Activated naive CD4-positive, alpha-beta T cell treated with Interleukin-2 at 50 U/mL for 16 hours (primary cell): ENCODE measurements at places on chromosomes 6 and 20.

DNA sequence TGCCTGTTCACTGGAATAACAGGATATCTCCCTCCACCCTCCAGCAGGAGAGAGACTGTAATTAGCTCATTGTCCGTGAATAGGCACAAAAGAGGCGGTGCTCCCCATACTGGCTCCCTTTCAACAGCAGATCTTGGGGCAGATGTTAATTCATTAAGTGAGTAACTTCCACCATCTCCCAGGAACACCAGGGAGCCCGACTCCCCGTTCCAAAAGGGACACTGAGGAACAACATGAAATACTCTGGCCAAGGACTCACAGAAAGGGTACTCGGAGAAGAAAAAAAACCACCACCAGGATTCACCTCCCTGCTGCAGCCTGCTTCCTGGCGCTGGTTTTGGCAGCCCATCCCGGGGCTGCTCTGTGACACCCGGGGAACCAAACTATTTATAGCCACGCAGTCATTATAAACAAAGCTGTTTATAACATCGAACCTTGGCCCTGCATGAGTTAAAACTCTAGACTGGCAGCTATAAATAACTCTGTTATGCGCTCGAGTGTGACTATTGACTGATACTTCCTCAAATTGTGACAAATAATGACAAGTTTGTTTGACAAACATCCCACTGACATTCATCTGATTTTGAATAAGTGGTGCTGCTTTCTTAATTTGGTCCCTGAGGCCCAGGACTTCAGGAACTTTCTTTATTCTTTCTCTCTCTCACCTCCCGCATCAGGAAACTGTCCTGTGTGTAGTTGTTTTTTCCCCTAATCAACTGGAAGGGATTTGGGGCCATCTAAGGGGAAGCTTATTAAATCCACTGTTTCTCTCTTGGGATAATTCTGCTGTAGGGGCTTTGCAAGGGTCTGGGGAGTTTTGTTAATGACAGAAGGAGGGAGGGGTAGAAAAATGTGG, 521.6 kb downstream of the CD83 start:
- no peak for DNase-seq

GRCh38 chr6:39669973-39670342, 55.2 kb downstream of the KIF6 start:
- DNase-seq = no peak

- DNase-seq = no peak
Observed at GRCh38 chr6:132490024-132490423, 22.9 kb downstream of the STX7 start.

DNA sequence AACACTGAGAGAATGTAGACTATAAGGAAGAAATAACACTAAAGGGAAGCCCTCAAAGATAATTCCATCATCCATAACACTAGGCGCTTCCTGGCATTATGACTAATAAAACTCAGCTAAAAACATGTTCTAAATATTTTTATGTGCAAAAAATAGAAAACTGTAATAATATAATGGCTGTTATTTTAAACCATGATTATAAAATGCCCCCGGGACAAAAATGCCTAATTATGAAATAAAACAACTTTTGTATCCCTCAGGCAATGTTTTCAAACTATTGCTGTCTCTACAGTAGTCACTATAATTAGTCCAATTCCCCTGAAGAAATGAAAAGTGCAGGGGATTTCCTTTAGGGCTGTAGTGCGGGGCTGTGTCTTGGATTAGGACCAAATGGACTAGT, 242.4 kb downstream of the RNF144B start:
- no peak for DNase-seq

- peak; percentile 67 for DNase-seq
Observed at GRCh38 chr6:37173493-37174195, 3.7 kb downstream of the PIM1 start.

GRCh38 chr6:163319609-163320366, 94.7 kb upstream of the QKI start:
- no peak for DNase-seq

- no peak for DNase-seq
Observed at GRCh38 chr6:139603581-139603980, 229.1 kb upstream of the CITED2 start.

DNA sequence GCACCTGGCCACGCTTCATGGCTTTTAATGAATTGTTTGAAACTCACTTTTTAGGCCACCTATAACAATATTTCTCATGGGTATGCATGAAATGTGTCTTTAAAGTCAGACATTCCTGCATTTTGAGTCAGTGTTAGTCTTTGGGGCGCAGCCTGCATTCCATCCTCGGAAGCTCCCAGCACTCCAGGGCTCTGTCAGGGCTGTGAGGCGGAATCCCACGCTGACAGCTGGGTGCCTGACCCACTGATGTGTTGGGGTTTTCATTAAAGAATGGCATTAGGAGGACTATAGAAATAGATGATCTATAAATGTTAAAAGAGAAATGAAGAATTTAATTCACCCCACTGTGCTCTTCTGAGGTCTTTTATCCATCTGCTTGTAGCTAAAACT, 16.2 kb upstream of the CLDN20 start:
- no peak for DNase-seq

DNA sequence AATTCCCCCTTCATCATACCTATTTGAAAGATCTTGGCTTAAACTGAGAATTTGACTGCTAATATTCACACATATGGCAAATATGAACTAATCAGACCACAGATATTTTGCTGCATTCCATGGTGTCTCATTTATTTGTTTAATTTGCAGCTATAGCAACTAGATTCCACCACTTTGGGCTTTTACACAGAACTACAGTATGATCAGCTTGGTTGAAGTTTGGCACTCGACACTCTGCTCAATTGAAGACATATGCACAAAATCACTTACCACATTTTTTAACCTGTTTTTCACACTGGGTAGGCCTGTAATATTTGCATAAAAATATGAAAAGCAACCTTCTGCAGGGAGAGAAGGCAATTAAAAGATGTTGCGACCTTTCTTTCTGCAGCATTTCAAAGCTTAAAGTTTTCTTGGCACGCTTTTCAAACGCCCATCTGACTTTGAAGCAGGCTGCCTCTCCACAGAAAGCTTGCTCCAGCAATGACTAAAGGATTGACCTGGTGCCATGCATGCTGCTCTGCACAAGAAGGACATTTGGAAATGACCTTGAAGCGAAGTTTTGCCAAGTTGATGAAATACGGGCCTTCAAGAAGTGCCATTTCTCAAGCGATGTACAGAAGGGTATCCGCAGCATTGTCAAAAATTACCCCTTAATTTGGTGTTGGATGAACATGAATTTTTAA, 126.7 kb downstream of the AIG1 start:
- DNase-seq = no peak

DNA sequence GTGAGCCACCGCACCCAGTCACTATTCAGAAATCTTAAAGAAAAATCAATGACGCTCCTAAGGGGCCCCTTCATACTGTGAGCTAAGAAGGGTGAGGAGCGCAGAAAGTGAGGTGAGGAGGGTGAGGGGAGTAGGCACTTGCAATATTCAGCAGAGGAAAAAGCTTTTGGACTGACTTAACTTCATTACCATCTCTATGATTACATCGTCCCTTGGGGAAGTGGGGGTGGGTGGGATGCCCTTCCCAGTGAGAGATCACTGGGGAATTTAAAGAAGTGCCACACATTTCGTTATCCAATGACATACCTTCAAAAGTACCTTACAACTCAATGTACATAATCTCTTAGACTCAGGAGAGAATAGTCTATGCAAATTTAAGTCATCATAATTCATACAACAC, 46.5 kb downstream of the SMLR1 start:
- no peak for DNase-seq

- DNase-seq = no peak
Observed at GRCh38 chr20:62656197-62656918, 14.1 kb downstream of the SLCO4A1 start.

GRCh38 chr6:136820561-136820960, 1.8 kb upstream of the PEX7 start:
- no peak for DNase-seq

DNA sequence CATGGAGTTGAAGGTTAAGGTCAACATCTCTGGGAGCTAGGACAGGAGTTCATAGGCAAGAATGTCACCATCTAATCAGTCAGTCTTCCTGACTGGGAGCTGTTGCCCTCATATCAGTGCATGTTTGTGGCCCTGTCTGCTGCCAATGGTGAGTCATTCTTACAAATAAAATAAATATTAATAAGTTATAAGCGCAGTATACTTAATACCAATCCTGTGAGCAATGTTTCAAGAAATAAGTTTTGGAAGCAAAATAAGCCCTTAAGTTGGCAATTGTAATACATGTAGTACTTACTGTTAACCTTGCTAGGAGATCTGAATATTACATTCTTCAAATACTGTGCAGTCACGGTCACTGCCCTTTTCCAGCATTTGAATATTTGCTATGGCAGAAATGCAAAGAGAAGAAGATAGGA, 20.2 kb upstream of the MDGA1 start:
- no peak for DNase-seq

DNA sequence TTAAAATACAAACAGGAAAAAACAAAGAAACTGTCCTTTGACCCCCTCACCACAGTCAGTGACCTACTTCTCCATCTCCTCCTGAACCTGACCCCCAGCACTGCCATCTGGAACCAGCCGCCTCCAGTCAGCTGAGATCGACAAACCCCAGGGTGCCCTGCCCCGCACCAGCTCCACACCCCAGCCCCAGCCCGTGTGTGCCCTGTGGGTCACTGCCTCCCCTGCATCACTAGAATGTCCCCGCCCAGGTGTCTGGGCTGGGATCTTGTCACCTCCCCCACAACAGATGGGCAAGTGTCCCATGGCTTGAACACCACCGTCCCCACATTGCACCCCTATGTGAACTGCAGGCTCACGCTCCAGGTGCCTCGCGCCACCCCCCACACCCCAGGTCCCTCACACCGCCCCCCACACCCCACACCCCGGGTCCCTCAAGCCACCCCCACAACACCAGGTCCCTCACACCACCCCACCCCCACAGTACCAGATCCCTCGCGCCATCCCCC, 13.3 kb downstream of the TAF4 start:
- DNase-seq = no peak

DNA sequence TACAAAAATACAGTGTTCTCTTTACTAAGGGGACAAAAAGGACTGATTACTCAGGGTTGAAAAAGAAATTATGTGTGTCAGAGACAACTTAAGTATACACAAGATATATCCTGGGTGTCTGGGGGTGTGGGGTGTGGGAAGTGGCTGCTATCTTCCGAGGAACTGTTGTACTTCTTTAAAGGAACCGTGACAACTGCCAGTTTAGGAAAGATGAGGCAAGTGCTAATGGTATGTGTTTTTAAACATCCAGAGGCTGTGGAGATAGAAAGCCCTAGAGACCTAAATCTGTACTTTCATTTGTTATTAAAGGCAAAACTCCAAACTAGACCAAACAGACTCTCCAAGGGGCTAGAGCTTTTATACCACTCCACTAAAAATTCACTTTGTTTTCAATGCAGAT, 95.6 kb downstream of the SNAP25 start:
- DNase-seq = no peak

DNA sequence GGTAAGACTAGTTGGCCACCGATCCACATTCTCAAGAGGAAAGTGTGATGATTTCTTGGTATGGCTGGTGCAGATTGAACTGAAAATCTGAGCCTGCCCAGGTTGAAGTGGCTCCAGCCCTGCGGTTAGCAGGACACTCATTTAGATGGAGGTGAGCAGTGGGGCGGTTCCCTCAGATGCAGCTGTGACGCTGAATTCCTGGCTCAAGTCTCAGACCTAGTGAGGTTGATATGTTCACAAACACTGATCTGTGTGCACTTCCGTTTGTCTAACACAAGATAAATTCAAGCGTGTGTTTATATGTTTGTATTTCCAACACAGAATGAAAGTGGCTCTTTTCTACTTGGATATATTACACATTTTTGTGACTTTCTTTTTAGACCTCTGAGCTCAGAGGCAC, 83.4 kb upstream of the FRMD1 start:
- no peak for DNase-seq

DNA sequence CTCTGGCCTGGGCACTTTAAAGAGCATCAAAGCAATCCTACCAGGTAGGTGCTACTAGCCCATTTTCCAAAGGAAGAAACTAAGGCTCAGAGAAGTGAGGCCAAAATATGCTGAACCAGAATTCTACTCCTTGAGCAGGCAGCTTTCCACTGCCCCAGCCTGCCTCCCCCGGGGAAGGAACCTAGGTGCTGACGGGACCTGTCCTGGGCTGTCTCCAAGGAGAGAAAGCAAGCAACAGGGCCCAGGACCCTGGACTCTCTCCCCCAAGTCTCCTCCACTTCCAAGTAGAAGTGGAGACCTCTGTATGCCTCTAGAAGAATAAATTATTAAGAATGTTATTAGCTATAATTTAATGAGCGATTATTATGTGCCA, 159.5 kb downstream of the MRPL14 start:
- no peak for DNase-seq

- DNase-seq = no peak
Observed at GRCh38 chr20:4067600-4068261, 52.4 kb upstream of the RNF24 start.

DNA sequence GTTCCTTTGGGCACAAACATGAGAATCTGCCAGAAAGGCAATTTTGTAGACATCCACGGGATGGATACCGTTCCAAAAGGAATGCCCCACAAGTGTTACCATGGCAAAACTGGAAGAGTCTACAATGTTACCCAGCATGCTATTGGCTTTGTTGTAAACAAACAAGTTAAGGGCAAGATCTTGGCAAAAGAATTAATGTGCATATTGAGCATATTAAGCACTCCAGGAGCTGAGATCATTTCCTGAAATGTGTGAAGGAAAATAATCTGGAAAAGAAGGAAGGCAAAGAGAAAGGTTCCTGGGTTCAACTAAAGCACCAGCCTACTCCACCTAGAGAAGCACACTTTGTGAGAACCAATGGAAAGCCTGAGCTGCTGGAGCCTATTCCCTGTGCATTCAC, 103.9 kb upstream of the ARG1 start:
- no peak for DNase-seq

- no peak for DNase-seq
Observed at GRCh38 chr6:90195094-90195829, 101.4 kb downstream of the BACH2 start.

- DNase-seq = no peak
Observed at GRCh38 chr6:70470016-70470415, 56.7 kb downstream of the FAM135A start.

DNA sequence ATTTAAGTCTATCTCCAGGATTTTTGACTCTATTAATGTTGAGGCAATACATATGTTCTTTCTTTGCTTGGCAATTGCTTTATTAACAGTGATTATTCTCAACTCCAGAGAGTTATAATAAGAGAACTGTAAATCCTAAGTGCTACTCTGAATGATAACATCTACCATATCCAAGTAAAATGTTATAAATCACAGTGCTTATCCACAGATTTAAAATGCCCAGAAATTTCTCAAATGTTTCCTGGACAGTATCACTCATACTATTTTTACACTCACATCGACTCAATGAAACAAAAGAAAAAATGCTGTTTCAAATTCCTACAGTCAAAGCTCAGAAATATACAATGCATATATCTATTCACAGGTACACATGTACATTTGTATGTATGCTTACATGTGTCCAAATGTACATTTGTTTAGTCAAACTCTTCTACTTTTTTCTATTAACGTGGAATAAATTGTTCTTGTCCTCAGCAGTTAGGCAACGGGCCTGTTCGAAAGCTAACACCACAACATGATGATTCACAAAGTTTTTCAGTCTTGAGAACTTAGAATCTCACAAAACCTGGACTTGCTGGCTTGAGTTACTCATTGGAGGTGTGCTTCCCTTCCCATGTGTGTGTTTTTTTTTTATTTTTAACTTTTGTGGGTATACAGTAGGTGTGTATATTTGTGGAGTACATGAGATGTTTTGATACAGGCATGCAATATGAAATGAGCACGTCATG, 193.0 kb downstream of the GJA10 start:
- no peak for DNase-seq

- DNase-seq = no peak
Observed at GRCh38 chr6:17064975-17065374, 36.9 kb upstream of the STMND1 start.
